Fibroblast of mammary gland (primary cell): ENCODE measurements at places on chromosomes 7 and 10.

DNA sequence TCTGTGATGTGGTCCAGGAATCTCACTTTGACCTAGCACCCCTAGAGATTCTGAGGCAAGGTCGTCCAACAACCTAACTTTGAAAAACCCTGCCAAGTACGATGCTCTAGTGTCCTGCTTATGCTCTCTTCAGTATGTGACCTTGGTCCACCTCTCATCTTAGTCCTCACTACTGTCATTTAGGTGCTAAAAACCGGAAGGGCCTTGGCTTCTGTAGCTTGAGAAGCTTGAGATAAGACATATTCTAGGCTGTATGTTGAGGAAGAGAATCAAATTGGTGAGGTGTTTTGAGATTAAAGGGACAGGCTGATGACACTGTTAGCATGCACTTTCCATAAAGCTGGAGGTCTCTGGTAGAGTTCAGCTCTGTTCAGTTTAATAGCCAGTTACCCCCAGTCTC is 57.0 kb upstream of the MTPN start:
- DNase-seq, result no peak

GRCh38 chr10:133144771-133145170 is 15.2 kb upstream of the KNDC1 start:
- no peak for DNase-seq

DNA sequence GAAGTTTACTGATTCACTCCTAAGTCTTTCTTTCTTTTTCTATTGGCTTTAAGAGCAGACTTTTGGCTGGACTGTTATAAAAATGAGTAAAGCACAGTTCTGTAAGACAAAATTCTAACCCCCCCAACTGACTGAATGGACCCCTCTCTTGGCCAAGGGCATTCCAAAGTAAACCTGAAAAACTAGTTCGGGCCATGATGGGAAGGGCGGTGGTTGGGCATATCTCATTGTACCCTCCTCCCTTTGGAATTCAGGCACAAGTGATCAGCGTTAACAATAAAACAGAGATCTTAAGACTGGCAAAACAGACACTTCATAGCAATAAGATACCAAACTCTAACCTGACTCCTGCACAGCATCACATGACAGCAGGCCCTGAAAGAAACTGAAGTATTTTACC is 6.1 kb upstream of the KIF20B start:
- DNase-seq, result no peak

DNA sequence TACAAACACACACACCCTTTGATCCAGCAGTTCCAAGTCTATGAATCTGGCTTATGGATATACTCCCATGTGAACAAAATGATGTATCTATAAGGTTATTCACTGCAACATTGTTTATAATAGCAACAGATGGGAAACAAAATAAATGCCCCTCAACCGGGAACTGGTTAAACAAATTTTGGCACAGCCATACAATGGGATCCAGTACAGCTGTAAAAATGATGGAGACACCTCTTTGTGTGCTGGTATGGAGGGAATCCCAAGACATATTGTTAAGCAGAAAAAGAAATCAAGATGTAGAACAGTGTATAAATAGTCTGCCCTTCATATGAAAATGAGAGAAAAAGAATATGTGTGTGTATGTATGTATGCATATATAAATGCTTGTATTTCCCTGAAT is 155.5 kb downstream of the SNX10 start:
- no peak for DNase-seq

DNA sequence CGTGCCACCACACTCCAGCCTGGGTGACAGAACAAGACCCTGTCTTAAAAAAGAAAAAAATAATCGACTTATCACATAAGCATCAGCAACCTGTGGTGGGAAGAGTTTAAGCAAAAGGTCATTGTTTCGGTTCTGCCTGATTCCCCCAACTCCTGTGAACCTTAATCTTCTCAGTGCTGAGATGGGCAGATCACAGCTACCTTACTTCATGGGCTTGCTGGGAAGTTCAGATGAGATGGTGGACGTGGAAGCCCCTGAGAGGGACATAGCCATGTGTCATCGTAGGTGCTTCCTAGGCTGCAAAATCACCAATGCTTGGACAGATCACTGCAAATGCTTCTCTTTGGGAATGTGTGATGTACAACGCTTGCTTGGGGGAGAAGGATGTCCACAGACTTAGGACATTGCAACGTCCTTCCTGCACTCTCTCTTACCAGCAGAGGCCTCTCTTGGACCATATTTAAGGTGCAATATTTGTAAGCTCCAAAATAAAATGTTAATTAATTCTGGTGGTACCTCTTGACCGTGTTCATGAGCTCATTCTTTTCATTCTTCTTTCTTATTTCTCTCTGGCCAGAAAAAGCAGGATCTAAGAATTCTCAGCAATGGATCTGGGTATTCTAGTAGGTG is 8.6 kb downstream of the GJD4 start:
- peak; percentile 40 for DNase-seq

- no peak for DNase-seq
Observed at GRCh38 chr10:47067949-47068940, 157.0 kb downstream of the PTPN20 start.

DNA sequence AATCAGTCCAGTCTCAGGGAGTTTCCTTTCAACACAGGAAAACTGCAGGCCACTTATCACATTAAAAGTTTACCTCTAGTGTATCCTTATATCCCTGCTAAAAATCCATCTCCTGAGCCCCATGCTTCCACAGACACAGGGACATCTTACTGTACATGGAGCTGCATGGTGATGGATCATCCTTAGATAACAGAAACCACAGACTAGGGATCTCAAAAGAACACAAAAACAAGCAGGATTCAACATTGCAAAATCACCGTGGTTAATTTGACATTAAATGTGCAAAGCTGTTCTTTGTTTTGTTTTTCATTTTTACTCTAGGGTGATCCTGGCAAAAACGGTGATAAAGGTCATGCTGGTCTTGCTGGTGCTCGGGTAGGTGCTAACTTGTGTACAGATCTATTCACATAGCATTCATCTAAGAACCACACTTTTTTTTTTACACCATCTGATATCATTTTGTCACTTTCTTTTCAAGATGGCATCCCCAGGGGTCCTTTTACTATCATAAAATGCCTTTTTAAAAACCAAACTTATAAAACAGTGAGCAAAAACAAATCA is 18.1 kb downstream of the COL1A2 start:
- DNase-seq, result peak; percentile 69

DNA sequence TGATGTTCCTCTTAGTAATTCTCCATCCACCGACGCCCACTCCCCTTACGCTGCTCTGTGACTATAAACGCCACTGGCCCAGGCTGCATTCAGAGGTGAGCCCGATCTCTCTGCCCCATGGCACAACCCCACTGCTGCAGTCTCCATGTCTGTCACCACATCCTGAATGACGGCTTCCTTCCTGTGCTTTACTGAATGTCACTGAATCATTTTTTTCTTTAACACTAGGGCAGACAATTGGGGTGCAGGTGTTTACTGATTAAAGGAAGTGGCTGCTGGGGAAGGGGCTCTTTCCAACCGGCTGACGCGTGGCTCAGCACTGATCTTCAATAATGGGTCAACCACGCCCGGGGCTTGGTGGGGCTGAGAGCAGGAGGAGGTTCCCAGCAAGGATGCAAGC is 208.3 kb downstream of the USP6NL start:
- DNase-seq, result no peak

GRCh38 chr7:150586068-150586784 is 19.0 kb downstream of the GIMAP4 start:
- no peak for DNase-seq

GRCh38 chr7:25802473-25802872 is 349.5 kb upstream of the NFE2L3 start:
- no peak for DNase-seq

DNA sequence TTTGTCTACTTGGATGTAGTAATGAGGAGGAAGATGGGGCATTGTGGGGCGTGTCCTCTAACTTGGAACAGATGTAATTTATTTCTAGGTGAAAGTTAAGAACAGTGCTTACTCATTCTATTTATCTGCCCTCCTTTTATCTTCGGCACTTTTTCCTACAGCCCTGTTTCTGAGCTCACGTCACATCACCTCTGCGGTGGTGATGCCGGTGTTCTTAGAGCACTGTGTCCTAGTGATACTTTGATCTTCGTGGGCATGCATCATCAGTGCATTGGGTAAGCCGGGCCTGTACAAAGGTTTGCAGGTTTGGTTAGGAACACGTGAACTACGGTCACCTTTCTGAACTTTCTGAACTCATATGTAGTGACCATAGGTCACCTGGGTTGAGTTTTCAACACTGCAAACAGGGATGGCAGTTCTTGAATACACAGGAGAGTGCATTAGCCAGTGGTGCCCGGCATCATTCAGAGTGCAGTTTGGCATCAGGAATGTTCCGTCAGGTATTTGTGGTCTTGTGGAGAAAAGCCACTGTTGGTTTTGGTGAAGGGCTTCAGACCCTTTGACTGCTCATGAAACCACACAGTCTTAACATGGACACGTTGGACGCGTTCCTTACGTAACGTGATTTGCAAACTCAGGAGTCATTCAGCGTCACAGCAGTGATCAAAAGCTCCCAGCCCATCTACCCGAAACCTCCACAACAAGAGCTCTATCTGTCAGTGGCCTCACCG is 5.6 kb downstream of the POR start:
- DNase-seq, result peak; percentile 97
